Motor neuron (in vitro differentiated cells): ENCODE measurements at places on chromosomes 16 and 17.

DNA sequence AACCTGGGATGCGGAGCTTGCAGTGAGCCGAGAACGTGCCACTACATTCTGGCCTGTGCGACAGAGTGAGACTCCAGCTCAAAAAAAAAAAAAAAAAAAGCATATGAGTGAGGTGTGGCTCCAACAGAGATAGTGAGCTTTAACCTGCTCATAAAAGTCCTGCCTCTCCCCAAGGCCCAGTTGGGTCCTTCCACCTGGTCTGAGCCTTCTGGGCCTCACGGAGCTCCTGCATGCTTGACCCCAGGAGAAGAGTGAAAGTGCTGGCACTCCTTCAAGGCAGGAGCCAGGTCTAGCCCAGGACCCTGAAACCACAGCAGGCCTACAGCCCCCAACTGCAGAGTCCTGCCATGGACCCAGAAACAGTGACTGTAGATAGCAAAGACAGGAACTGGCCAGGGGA is 17.7 kb downstream of the HSD11B2 start:
- no peak for ATAC-seq

GRCh38 chr17:41682631-41683030 is 6.1 kb upstream of the EIF1 start:
- no peak for ATAC-seq

DNA sequence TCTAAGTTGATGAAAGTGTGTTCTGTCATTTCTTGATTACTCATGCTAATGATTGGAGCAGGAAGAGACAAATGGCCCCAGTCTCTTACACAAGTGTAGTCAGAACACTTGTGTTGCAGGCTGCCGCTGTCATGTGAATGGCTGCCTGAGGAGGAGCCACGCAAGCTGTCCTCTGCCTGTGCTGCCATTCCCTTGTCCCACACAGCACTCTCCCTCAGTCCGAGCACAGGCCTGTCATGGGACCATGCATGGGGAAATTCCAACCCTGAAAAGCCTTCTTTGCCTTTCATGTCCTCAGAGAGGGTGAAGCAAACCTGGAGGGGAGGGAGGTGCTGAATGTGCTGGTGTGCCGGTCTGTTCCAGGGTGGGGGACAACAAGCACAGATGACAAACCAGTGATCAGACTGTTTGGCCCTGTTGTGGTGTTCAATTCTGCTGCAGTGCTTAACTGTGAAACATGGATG is 109.4 kb downstream of the MRTFB start:
- ATAC-seq = peak; percentile 89

GRCh38 chr17:74842146-74842598 is 17.5 kb downstream of the GRIN2C start:
- ATAC-seq = no peak

GRCh38 chr17:31878703-31879073 is 19.6 kb upstream of the COPRS start:
- no peak for ATAC-seq

- no peak for ATAC-seq
These were observed 39.2 kb upstream of the ARL4D start for GRCh38 chr17:43359469-43360110.

DNA sequence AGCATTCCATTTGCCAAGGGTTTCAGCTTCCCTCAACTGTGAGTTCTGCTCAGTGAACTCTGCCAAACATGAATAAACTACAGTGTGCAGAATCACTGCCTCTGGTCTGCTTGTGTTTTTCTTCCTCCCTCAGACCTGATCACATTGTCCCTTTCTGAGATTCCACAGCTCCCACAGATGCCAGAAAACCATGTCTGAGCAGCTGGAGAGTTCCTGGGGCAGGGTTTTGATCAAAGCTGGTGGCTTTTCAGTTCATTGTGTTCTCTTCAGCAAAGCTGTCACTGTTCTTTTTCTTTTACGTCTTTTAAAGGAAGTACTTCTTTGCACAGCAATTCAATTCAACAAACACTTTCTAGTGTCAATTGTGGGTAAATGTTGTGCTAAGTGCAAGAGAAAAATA is 555.8 kb downstream of the RBFOX1 start:
- peak; percentile 28 for ATAC-seq

DNA sequence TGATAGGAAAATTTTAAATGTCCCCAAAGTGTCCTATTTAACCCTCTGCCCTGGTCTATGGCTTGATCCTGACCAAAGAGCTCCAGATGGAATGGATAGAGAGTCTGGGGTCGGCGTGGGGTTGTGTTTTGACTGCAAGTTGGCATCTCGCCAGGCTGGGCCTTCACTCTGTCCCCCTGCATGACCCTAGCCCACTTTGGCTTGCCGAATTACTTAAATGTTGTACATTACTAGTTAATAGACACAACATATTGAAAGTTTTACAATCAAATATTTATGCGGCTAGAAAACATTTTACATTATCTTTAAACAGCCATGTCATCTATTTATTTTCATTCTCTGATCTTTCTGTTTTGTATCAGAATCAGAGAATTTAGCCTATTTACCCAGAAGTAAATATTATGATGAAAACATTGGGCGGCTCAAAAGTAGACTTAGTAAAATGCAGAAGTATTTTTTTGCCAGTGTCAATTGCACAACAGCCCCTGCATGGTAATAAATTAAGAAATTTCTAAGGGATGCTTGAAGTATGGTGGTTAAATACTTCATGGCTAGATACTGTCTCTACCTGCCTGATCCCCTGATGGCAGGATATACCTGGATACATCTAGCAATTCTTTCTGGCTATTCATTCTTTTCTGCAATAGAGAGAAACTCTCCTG is 18.8 kb upstream of the MYOCD start:
- no peak for ATAC-seq

DNA sequence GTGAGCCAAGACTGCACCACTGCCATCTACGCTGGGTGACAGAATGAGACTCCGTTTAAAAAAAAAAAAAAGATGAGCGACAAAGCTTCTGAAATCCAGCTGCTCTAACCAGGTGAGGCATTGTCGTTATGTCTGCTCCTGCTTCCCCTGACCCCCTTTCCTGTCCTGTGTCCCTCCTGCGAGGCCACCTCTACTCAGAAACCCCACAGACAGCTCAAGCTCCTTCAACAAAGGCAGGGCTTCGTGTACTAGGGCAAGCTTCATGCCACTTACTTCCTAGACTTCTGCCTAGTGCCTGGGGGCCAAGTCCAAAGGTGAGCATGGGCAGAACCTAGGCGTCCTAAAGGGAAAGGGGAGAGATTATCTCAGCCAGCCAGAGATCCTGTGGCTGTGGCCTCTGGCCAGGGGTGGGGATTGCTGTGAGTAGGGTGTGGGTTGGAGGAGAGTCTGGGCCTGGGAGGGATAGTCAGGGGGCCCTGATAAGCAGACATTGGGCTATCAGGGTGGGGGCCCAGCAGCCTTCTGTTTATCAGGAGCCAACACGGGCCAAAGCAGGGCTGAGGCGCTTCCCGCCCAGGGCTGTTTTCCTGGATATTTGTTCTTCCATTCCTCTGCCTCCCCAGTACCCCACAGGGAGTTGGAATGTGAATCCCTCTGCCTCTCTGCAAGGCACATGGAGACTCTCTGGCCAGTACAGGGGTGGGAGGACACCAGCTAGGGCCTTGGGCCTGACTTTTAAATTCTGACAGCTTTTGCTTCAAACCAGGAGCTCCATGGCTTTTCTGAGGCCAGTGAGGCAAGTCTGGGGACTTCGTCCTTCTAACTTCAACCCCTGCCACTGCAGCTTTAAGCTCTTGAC is 10.4 kb downstream of the ERAL1 start:
- ATAC-seq = no peak

- no peak for ATAC-seq
These were observed 1.8 kb downstream of the PAM16 start for GRCh38 chr16:4349332-4349731.

DNA sequence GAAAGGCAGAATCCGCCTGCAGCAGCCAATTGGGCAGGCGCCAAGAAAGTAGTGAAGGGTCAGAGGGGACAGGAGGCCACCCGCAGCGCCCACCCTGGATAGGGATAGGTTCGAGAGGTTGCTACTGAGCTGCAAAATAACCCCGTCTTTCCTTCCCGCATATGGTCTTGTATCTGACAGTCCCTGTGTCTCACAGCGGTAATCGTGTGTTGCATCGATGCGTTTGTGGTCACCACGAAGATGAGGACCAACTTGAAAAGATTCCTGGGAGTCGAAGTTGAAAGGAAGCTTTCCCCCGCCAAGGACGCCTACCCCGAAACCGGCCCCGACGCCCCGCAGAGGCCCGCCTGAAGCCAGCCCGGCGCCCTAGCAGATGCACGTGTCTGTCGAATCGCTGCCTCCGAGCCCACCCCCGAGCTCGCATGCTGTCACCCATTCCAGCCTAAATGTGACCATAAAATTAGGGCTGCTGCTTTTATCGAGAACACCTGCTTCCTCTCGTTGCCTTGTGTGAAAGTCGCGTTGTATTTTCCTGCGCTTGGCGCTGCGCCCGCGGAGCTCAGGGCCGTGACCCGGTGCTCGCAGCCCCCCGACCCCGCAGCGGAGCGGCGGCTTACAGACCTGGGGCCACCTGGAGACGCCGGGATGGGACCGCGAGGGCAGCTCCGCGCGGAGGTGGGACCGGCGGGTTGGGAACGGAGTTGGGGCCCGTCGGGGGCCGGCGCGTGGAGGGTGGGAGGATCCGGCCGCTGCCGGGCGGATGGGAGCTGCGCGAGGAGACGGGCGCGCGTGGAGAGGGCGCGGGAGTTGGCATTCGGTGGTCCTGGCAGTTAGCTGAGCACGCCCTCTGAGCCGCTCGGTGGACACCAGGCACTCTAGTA is at the start of gene CMTM2:
TSS of gene CMTM2 (plus strand) at position 813 of the 881 bp plus-strand sequence. CDS start 145 bp downstream, outside the sequence.
- ATAC-seq = peak; percentile 42
